Activated CD8-positive, alpha-beta memory T cell treated with anti-CD3 and anti-CD28 coated beads for 24 hours (primary cell): ENCODE measurements at places on chromosomes 4 and X.

GRCh38 chrX:68372665-68373064, 60.6 kb downstream of the OPHN1 start:
- DNase-seq: no peak

- DNase-seq: no peak
Measured at GRCh38 chr4:185902654-185903053, 90.7 kb upstream of the SORBS2 start.

GRCh38 chr4:13538427-13538973, 5.8 kb downstream of the NKX3-2 start:
- DNase-seq: no peak

GRCh38 chr4:179110356-179110755, 1668.1 kb upstream of the AGA start:
- DNase-seq: no peak

DNA sequence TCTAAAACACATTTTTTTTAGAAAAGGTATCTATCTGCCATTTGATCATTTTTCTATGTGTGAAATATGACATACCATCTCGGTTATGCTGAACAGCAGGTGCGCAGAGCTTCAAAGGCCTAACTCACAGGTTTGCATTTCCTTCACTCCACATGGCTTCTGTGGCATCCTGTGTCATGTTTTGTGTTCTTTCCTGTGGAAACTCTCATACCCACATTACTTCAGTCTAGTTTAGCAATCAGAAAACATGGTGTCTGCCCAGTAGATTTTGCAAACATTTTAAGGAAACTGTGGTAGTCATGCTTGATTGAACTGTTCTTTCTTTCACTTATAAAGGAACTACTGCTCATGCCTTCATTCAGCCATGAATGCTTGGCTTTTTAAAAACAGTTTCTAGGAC, 11.3 kb upstream of the ARAP2 start:
- no peak for DNase-seq

GRCh38 chr4:66949419-66949818, 595.9 kb downstream of the CENPC start:
- DNase-seq: no peak

DNA sequence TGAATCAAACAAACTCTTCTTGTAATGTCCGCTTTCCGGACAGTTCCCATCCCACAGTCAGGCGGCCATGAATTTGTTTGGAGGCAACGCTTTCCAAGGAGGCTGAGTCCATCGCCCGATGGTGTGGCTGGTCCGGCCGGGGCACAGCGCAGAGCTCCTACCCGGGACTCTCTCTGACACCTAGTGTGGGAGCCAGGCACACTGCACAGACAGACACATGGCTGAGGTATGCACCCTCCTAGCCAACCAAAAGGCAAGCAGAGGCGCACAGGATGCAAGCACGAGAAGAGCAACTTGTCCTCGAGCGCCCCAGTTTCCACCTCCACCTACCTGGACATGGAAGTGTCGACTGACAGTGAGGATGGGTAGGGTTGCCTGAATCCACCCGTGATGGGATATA, 87.5 kb downstream of the LEF1 start:
- no peak for DNase-seq

DNA sequence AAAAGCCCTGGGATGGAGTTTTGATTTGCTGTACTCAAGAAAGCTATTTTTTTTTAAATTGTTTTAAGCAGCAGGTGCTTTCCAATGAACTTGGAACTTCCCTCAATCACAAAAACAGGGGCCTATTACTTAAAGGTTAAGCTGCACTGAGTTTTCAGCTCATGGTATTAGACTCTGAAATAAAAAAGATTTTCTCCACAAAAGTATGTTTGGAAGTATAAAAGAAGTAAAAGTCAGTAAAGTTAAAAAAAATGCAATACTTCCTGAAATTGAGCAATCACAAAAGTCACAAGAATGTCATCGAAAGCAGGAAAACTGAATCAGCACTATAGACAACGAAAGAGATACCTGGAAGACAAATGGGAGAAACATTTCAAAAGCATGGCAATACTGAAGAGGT, 38.9 kb upstream of the PLAC8 start:
- DNase-seq: no peak

DNA sequence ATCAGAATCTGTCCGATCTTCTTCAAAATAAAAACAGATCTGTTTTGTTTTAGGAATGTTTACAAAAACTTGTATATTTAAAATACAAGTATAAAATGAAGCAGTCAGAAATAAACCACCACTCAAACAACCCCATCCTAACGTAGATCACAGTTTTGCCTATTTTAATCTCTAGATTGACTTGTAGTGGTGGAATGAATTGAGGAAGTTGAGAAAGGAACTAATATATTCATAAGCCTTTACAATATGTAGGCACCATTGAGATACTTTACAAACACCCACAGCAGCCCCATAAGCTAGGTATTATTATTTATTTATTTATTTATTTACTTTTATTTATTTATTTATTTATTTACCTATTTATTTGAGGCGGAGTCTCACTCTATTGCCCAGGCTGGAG, 52.3 kb upstream of the KLF3 start:
- no peak for DNase-seq

- no peak for DNase-seq
Measured at GRCh38 chrX:111811831-111812230, 64.2 kb upstream of the TRPC5OS start.

DNA sequence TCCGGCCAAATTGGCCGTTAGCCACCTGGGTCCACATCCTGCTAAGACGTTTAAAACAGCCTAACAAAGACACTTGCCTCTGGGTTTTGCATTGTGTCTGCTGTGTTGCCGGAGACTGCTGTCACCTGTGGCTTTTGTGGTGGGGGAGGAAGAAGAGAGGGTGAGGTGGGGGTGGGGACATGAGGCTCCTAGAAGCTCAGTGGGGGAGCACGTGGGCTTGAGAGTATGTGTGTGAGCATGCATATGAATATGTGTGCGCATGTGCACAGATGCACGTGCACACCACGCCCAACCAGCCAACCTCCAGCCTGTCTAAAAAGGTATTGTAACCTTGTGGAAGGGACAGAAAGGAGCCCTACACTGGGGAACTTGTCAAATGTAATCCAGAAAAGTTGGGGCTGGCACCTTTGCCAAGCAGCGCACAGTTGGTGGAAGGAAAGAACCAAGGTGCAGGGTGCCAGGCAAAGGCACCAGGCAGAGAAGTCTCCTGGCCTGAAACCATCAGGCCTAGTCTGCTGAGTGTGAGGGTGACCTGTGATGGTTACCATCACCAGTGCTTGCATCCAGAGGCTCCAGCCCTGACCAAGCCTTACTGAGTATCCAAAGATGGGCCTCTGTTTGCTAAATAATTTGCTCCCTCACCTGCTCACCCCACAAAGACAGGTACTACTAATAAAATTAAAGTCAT, 10.1 kb upstream of the SASH3 start:
- DNase-seq: peak; percentile 77

- no peak for DNase-seq
Measured at GRCh38 chr4:18798123-18798522, 776.6 kb upstream of the LCORL start.

GRCh38 chr4:37976507-37976906, 16.3 kb downstream of the PTTG2 start:
- DNase-seq: no peak

DNA sequence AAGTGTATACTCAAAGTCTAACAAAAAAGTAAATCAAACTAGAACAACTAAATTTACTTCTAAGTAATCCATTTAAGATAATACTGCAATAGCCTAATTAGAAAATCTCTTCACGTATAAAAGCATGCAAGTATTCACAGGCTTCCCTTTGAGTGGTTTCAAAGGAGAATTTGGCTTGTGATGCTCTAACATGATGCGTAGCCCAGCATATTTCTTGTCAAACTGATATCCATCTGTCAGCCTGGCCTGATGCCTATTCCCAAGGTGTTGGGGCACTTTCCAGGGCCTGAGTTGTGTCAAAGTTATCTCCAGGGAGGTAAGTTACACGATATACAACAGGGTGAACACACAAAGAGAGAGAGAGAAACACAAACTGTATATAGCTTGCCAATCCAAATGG, 287.0 kb upstream of the MAGEB18 start:
- DNase-seq: no peak

DNA sequence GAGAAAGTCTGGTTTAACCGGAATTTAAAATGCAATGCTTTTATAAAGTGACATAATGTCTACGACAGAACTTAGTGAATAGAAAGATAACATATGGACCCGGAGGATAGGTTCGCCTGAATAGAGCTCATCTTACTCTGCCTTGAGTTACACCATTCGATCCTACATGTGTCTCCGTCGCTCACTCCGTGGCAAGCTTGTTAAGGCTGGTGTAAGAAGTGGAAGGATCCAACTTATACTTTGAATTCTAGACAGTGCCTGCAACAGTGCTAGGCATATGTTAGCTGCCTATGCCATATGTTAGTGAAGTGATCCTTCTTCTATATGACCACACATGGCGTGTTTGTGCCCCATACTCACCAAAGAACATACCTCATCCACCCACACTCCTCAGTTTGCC, 50.9 kb downstream of the SEL1L3 start:
- no peak for DNase-seq

GRCh38 chr4:107792711-107793110, 32.0 kb upstream of the SGMS2 start:
- DNase-seq: no peak

GRCh38 chrX:22234380-22234779, 38.3 kb upstream of the CBLL2 start:
- no peak for DNase-seq

- DNase-seq: peak; percentile 96
Measured at GRCh38 chr4:77156912-77157858, at the start of gene CCNG2. TSS of gene CCNG2 (plus strand) at chr4:77157207. CDS start at chr4:77158533, 1,326 bp downstream.

GRCh38 chr4:14918336-14918735, 83.9 kb upstream of the CPEB2 start:
- DNase-seq: no peak
